ENCODE measurements at places on chromosomes 1 and 21.

- no peak for DNase-seq
Observed at GRCh38 chr1:54299037-54299436, 99.1 kb downstream of the MRPL37 start.

GRCh38 chr1:39672551-39672947 lies 642 bp upstream of the NT5C1A start:
- DNase-seq: no peak

DNA sequence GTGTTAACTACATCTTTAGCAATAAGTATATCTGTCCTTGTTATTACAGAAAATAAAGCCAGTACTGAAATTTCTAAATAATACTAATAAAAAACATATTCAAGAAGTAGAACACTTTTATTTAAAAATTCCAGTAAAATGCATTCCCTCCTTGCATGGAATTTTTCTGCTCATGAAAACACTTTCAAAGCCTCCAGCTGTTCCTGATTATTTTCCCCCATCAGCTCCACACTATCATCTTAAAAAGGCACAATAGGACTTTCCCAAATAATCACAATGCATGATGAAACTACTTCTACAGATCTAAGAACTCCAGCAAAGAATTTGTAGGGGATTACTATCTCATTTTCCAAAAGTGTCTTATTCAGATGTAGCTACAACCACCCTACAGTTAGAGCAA lies 162.6 kb upstream of the USP25 start:
- DNase-seq: no peak

GRCh38 chr21:15423676-15424445 lies 305.9 kb upstream of the USP25 start:
- no peak for DNase-seq

DNA sequence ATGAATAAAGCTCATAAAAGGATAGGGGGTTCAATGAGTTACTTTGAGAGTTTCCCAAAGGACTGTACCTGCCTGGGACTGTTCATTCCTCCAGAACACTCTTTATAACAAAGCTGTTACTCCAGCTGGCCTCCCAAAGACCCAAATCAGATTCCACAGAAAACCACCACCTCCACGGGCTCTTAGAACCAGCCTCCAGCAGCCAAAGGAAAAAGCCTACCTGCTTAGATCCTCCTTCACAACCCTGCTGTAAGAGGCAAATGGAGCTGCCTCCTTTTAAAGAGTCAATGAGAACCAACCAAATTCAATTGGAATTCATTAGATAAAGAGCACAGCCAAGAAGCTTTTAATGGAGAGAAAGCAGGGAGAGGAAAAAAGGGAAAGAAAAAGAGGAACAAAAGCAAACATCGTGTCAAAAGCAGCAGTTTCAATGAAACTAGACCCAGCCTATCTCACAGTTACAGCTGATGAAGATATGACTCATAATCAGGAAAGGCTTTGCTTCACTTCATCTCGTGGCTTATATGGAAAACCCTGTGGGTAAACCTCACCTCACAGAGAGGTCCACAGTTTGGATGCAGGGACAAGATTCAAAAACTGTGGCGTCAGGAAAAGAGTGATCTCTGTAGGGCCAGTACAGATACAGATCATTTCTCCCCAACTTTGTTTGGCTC lies 27.8 kb upstream of the FMO4 start:
- no peak for DNase-seq

- DNase-seq: no peak
Observed at GRCh38 chr1:17276568-17276967, 27.7 kb downstream of the PADI3 start.

DNA sequence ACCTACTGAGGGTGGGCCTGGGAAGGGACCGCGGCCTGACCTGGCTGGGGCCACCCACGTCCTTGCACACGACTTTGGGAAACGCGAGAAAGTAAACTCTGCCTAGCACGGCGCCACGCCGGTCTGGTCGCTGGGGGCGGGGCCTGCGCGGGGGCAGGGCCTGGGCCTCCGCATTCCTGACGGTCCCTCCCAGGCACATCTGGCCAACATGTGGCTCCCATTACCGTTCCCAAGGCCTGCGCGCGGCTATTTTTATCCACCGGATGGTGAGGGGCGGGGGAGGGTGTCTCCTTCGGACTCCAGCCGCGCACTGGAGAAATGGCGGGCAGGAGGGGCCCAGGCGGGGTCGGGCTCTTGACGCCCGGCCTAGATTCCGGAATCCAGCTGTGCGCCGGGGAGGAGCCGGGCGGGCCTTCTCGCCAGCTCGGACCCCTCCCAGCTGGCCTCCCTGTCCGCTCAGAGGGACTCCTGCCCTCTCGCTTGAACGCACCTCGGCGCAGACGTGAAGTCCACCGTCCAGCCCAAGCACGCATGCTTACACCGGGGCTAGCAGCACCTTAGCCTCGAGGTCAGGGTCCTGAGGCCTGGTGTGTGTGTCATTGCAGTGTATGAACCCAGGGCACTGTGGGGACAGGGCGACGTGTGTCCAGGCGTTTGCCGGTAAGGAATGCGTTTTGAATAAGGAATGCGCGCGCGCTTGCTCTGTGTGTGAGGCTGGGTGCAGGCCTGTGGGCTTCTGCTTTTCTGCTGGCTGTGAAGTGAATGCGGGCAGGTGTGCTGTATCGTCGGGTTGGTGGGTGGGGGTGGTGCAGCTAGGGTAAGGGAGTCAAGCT lies 2.1 kb downstream of the EVA1B start:
- DNase-seq: no peak

DNA sequence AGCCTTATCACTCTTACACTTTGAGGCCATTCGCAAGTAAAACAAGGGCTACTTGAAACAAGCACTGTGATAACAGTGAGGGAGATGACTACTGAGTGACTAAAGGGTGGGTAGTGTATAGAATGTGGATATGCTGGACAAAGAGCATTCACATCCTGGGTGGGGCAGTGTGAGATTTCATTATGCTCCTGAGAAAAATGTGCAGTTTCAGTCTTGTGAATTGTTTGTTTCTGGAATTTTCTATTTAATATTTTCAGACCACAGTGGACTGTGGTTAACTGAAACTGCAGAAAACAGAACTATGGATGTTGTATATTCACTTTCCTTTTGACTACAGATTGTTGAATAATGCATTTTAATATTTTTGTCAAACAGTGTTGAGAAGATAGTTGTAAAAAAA lies 25.1 kb upstream of the B3GALT2 start:
- no peak for DNase-seq

DNA sequence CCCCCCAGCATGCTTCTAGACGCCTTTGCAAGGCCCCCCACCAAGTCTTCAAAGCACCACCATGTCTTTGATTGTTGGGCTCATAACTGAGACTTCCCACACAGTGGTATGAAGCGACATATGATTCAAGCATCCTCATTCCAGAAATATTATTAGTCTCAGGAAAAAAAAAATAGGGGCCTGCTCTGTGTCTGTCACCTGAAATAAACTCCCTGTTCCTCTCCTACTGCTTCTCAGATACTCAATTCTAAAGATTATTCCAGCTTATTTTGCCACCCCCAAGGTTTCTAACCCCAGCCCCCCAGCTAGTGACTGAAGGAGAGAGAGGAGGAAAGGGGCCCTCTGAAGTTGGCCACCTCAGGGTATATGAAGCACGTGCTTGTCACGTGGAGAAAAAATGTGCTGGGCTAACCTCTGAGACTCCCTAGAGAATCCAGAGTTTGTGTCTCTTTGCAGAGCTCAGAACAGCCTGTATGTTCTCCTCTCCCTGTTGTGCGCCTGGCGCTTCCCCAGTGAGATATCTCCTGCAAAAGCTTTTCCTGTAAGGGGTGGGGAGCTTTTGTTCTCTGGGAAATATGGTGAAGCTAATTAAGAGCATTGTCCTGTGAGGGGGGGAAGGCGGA lies 35.9 kb upstream of the RASAL2 start:
- DNase-seq: no peak

DNA sequence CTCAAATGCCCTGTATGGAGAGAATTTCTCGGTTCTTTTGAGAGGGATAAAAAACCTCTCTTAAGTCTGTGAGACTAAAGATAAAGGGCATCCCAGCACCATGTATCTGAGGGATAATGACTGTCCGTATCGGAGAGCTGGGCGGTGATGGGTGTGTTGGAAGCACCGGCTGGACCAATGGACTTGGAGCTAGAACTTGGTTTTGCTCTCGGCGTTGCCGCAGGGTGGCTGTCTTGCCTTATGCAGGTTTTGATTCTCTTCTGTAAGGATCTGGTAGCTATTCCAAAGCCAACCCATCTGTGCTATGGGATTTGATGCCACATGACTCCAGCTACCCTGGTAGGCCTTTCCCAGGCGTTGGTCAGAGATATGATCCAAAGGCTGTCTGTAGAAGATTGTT lies 348.8 kb downstream of the KIF26B start:
- DNase-seq: no peak

DNA sequence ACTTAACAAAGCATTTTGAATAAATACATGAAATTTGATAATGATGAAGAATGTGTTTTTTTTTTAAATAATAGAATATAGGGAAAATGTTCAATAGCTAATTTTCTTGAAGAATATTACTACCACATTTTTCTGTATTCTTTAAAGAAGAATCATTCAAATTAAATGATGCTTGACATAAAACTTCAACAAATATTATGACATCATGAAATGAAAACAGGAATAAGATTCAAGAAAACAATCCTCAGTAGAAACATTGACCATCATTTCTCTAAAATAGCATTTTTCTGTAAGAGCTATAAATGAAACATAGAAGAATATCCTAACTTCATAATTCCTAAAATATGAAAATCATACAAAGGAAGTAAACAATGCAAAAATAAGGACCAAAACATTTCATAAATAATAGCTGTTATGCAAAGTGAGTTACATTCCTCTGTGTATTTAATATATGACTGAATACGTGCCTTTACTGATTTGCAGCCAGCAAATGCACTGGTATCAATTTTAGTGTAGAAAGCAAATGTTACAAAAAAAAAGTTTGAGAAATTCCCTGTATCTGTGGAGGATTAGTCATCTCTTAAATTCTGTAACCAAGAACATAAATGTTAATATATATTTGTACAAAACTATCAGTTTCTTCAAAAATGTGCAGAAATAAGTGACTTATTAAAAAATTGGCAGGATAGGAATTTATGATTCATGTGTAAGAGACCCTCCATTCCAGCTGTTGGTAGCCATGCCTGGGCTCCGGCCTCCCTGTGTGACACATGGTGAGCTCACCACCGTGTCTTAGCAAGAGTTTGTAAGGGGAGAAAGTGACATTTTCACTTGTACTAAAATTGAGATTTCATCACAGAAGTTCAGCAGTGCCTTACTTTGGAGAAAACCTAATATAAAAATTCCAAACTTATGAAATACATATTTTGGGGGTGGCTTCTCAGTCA lies 15.0 kb upstream of the PTPN14 start:
- no peak for DNase-seq

DNA sequence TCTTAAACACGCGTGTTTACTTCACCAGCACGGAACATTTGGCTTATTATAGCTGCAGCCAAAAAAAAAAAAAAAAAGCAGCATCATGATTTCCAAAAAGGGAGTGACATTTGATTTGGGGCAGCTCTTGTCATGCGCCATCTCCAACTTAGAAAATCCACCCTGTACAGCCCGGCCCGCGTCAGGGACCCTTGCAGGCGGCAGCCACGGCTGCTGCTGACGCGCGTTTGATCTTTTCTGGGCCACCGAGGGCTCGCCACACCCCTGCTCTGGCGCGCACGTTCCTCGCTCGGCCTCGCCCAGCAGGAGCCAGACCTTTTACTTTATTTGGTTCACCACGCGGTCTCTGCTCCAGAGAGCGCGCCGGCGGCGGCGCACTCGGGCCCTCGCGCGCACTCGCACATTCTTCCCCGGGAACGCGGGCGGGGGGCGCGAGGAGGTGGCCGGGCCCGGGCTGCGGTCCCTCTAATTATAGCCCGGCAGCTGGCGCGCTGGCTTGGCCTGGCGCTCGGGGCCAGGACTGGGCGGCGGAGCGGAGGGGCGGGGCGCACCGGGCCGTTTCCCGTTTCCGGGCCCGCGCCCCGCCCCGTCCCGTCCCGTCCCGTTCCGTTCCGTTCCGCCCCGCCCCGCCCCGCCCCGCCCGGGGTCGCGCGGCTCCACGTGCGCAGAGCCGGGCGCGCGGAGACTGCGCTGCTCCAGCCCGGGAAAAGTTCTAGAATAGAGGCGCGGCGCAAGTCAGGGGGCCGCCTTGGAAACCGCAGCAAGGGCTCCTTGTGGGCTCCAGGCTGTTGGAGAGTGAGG lies 10.2 kb downstream of the IRF2BP2 start:
- peak; percentile 95 for DNase-seq

DNA sequence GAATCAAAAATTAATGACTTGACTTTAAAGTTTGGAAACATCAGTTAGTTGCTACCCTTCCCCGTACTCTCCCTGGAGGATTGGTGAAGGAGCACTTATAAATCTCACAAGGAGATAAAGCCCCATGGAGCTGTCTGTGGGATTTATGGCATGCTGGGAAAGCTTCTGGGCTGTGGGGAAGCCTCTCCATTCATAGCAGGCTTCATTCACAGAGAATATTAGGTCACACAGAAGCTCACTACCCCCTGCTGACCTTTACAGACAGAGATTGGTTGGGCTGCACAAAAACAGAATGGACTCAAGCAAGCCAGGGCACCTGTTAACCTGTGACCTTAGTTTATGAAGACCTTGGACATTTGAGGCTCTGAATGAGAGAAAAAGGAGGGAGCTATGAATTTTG lies 32.1 kb downstream of the RGL1 start:
- no peak for DNase-seq

GRCh38 chr21:36434144-36434543 lies 45.8 kb downstream of the CLDN14 start:
- DNase-seq: no peak

DNA sequence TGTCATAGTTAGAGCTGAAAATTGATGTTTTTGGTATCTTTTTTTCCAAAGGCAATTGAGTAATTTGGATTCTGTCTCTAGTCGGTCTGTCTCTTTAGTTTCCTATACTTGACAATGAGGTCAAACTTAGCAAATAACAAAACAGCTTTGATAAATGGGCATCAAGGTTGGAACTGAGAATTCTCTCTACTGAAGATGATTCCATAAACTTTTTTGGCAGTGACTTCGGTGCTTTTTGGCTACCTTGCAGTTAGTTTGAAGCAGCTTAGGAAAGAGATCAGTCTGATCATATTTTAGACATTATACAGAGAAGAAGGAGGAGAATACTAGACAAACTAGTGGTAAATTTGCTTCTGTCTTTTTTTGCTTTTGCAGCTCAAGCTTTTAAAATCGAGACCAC lies 559 bp downstream of the VCAM1 start:
- no peak for DNase-seq
